Fibroblast of upper back skin (primary cell): ENCODE measurements at places on chromosomes 5 and 9.

DNA sequence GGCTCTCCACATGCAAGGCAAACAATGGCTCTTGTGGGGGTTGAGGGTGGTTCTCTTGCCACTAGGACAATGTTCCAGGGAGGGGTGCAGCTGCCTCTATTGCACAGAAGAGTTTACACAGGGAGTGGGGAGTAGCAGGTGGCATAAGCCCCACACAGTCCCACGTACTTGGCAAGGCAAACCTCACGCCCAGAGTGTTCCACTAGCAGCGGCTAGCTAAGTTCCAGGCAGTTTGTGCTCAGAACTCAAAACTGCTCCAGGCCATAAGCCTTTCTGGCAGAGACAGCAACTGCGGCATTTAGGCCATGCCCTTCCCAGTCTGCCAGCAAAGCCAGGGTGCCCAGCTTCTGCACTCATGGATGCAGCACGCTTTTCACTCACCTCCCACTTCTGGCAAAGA, 29.0 kb upstream of the BTNL3 start:
- no peak for DNase-seq

- DNase-seq = no peak
These were observed 34.2 kb upstream of the SMU1 start for GRCh38 chr9:33110686-33111085.

GRCh38 chr5:151005950-151006576, 14.3 kb upstream of the GPX3 start:
- peak; percentile 39 for DNase-seq

DNA sequence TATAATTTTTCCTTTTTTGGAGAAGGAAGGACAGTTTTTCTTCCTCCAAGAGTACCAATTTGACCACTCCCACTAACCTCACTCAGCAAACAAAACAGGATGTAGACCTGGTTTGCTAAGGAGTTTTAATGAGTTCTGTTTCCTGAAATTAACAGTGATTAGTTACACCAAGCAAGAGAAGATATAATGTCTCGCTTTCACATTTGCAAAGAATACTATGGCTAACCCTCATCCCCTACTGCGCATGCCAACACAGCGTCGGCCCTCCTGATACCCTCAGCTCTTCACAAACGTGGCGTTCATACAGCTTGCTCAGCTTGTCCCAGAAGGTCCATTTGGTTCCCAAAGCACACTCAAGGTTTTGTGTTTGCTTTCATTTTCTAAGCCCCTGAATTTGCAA, 41.9 kb upstream of the IPPK start:
- no peak for DNase-seq

GRCh38 chr9:2291980-2292704, 277.0 kb downstream of the SMARCA2 start:
- peak; percentile 3 for DNase-seq

- DNase-seq = no peak
These were observed 56.1 kb upstream of the GLRX start for GRCh38 chr5:95878417-95879323.

DNA sequence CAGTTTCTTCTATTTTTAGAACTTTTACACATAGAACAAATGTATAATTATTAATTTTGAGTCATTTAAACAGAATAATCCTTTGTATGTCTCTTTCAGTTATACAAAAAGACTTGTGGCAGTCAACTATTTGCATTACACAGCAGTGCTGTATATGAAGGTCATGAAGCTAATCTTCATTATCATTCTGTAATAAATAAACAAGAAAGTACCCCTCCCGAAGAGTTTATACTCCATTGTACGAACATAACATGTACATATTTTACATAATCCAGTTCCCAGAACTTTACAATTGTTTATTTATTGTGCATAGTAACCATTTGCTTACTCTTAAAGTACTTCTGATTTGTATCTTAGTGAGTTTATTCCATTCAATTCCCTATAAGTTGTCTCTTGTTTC, 267.9 kb downstream of the FBXL17 start:
- DNase-seq = no peak

DNA sequence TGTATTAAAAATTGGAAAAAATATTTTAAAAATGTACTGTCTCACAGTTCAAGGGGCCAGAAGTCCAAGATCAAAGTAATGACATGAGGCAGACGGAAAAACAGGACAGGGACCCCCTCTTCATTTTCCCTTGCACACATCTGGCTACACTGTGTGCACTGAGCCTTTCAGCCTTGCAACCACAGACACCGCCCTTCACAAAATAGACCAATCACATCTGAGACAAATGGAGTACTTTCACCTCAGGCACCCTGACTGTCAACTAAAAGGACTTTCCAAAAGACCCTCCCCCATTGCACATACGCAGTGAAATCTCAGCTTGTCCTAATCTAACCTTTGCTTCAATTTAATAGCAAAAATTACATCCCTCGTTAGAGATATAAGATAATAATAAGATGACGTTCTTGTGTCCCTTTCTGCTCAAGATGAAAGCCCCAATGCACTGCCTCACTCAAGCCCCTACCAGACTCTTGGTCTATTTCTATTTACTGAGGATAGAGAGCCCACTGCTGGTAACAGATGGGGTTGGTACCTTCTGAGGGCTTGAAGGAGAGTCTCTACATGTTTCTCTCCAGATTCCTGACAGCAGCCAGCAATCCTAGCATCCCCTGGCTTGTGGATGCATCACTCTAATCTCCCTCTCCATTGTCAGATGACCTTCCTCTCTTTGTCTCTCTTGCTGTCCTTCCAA, 514.8 kb upstream of the ADAMTS16 start:
- DNase-seq = no peak

- no peak for DNase-seq
These were observed 125.2 kb upstream of the CACNA1B start for GRCh38 chr9:137752426-137752825.

DNA sequence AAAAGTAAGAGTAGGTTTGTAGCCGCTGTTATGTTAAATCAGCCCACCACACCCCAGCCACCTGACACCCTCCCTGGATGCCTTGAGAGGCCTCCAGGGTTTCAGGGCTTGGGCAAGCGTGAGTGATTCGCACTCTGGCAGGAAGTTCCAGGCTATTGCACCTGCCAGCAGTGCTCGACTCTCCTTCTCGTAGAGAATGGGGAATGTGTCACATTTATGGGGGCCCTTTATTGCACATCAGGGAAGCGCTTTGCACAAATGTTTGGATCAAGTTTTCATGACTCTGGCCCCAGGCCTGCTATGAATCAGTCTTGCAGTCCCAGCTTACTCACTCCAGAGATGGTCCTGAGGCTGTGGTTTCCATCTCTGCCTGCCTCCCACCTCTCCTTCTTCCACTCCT, 66.1 kb upstream of the ADRA1B start:
- peak; percentile 72 for DNase-seq

DNA sequence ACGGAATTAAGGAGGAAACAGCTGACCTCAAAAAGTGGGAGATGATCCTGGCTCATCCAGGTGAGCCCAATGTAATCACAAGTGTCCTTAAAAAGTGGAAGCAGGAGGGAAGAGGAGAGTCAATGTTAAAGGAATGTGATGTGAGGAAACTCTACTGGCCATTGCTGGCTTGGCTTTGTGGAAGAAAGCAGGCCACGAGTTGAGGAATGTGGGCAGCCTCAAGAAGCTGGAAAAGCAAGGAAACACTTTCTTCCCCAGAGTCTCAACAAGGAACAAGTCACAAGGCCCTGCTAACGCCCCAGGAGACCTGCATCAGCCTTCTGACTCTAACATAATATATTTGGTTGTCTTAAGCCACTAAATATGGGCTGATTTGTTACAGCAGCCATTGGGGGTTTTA, 252.8 kb downstream of the PSAT1 start:
- peak; percentile 43 for DNase-seq

- peak; percentile 20 for DNase-seq
These were observed 101.9 kb downstream of the RPS23 start for GRCh38 chr5:82176115-82176814.

- no peak for DNase-seq
These were observed 20.2 kb upstream of the SMIM15 start for GRCh38 chr5:61182449-61182848.

- no peak for DNase-seq
These were observed 13.1 kb upstream of the TRIM14 start for GRCh38 chr9:98132158-98132557.

DNA sequence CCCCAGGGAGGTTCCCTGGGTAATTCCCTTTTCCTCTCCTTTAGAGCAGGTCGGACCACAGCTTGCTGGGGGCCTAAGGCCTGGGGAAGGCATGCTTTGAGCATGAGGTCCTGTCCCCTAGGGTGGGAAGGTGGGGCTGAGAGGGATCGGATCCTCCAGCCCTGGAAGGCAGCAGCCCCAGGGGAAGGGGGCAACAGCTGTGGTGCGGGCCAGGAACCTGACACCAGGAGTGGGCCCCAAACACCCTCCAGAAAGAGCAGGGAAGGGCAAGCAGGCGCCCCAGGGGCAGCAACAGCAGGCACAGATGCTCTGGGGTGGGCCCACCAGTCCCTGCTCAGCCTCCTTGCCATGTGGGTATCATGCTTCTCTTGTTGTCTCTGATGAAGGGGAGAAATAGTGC, 3.2 kb upstream of the CORO2A start:
- DNase-seq = no peak

GRCh38 chr5:90558344-90559192, at the start of gene ADGRV1:
Gene ADGRV1 (plus strand): TSS chr5:90558797. CDS start chr5:90558896, 99 bp downstream.
- peak; percentile 64 for DNase-seq

GRCh38 chr5:1029945-1030625, 21.5 kb downstream of the NKD2 start:
- DNase-seq = no peak

DNA sequence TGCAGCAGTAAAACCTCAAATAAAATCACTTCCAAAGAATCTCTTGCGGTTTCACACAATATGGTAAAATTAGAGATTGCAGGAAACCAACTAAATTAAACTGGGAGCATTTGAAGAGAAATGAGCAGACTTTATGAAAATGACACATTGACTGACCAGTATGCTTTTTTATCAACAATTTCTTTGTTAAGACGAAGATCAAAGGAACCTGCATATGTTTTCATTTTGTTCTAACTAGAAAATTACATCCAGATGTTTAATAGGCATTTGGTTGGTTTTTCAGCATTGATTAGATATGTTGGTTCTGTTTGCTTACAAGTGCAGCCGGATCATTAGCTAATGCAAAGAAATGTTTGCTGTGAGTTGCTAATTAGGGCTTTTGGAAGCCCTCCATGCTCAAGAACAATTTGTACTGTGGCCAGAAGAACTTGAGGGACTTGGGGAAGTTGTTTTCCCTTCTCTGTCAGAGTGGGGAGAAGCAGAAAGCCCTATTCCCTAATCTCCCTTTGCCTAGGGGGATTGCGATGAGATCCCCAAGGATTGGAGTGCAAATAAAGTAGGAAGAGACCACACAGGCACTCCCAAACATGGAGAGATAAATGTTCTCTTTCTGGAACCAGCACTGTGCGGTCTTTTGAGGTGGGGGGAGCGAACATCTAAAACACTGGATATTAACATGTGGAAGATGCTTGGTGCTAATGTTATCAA, 4.5 kb upstream of the TLE1 start:
- DNase-seq = peak; percentile 85

- peak; percentile 58 for DNase-seq
These were observed 17.2 kb downstream of the SPTLC1 start for GRCh38 chr9:92097997-92098482.

- DNase-seq = peak; percentile 96
These were observed 106.4 kb upstream of the ELL2 start for GRCh38 chr5:96067894-96068614.

DNA sequence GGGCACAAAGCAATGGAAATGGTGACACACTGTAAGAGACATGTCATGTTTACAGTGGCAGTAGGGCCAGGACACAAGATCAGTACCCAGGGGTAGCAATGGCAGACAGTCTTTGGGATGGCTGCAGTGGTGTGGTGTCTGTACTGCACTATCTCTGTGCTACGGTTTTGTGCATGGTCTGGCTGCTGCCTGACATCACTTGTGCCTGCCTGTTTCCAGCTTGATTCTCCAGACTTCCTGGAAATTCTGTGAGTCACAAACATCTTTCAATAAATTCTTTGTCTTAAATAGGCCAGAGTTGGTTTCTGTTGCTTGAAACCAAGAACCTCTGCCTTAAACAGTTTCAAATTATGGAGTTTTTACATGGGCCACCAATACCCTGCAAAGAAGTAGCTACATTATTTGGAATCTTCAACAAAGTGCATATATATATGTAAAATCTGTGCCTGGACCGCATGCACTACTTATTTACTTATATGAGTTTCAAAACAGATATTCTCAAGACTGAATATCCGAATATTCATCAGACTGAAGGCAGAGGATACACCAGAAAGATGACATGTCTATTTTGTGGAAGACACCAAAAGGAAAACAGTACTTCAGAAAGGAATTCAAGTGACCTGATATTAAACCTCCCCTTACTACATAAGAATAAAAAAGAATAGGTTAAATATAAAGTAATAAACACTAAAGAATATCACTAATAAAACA, 188.1 kb downstream of the RFX3 start:
- DNase-seq = peak; percentile 68

- no peak for DNase-seq
These were observed 2.2 kb downstream of the NR2F1 start for GRCh38 chr5:93585041-93585766.

GRCh38 chr5:150303660-150304386, 1.1 kb upstream of the ARSI start:
- DNase-seq = peak; percentile 51

- peak; percentile 89 for DNase-seq
These were observed 750 bp upstream of the NPR2 start for GRCh38 chr9:35790385-35791296.
